ENCODE measurements at places on chromosomes 1 and 21. TPM values are rescaled to one million over a fixed set of nuclear protein-coding genes. Genes with fewer than 3 reads are reported as not detected.

RASSF5 gene
- total RNA-seq = 4.1 TPM

ANGPTL1 gene
- 1.8 TPM for total RNA-seq

BOLA1 gene
- 11.1 TPM for total RNA-seq

FMO3 gene
- total RNA-seq = 0.29 TPM

LRRC38 gene
- 0.19 TPM for total RNA-seq

ALX3 gene
- not detected for total RNA-seq

CGN gene
- total RNA-seq = 3.2 TPM

SPRR2F gene
- not detected for total RNA-seq

ZNF683 gene
- 0.61 TPM for total RNA-seq

RGS16 gene
- total RNA-seq = 5.4 TPM

SGIP1 gene
- 27.0 TPM for total RNA-seq

MATN1 gene
- total RNA-seq = 0.22 TPM

ZBTB8A gene
- 16.3 TPM for total RNA-seq

AIRE gene
- 1.6 TPM for total RNA-seq

XCL2 gene
- total RNA-seq = not detected

PTPRC gene
- 3.4 TPM for total RNA-seq

NES gene
- total RNA-seq = 5.8 TPM
